ENCODE measurements at places on chromosomes 13 and 19.
A peak's percentile ranks its signal among the peaks of the same experiment; 100 is the strongest.

- no peak for DNase-seq
Measured at GRCh38 chr19:44816301-44816700, 7.4 kb downstream of the BCAM start.

DNA sequence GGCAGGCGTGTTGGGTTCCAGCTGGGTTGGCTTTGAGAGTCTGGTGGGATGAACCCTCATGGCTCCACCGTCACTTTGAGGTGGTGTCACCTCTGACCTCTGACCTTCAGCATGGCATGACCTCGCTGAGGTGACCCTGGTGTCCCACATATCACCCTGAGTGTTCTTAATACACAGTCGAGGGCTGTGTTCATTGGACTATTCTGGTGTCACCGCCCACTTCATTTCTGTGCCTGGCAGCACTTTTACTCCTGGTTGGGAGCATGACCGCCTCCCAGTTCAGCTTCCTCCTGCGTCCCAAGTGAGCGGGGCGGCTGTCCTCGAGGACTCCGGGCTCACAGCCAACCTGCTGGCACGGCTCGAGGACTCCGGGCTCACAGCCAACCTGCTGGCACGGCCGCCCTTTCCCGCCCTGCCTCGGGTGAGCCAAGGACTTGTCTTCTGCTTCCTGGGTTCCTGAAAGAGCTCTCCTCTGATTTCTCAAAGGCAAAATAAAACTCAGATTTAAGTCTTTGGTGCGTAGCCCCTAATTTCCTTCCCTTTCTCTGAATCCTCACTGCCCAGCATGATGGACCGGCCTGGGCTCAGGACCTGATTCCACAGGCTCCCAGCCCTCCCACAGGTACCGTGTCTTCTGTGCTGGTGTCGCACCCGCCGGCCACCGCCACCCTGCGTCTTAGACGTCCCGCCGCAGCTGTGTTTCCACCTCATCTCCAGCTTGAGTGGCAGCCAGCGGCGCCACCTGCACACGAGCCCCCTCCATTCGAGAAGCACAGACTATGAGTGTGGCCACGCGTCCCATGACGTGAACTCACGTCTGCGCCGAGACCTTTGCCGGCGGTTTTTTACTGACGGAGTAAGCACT, 10.4 kb downstream of the ATP4B start:
- DNase-seq: no peak

- DNase-seq: no peak
Measured at GRCh38 chr19:13068085-13068846, 34.4 kb downstream of the LYL1 start.

DNA sequence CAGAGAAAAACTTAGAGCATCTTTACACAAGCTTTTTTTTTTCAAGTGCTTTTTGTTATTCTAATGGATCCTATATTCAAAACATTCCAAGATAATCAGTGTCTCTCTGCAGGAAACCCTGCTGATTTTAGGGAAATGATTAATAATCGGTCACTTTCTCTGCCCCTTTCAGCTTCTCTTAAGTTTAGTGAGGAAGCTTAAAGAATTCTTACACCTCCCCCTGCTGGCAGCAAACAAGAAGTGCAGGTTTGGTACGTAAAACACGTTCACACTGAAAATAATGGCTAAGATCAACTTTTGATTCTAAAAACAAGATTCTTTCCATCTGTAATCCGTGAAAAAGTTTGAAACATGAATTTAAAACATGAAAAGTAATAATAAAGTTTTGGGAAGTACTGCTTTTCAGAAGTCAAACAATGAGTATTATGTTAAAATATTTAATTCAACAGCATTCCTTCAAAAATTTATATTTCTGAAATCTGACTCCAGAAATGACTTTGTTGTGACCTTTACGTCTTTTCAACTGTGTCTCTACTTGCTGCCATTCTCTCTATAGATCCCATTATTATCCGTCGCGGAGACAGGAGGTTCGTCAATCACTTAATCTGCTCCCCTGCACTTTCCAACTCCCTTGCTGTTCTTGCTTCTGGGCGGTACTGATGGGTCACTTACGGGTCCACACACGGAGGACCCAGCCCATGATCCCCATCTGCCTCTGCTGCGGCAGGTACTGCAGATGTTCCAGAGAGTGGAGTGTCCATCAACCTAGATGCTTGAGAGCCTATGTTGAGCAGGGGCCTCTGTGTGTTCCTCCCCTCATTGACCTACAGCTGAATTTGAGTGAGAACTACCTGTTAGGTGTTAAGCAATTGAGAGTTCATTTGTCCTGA, 203.1 kb upstream of the EDNRB start:
- DNase-seq: peak; percentile 8

Data from stimulated activated CD4-positive, alpha-beta T cell treated with anti-CD3 and anti-CD28 coated beads, Interleukin-12 subunit alpha, Interleukin-12 subunit beta, amount 100 ng/mL, for 4 hours (primary cell).